Activated B cell treated with CpG ODN at 0.5 μM for 24 hours (primary cell): ENCODE measurements at places on chromosomes 12 and 14. TPM values are rescaled to one million over a fixed set of nuclear protein-coding genes. Genes with fewer than 3 reads are reported as not detected.

The MYO1A gene
- total RNA-seq, result 0.39 and 0.71 TPM in 2 replicates

The OR10AD1 gene
- not detected in 2 replicates for total RNA-seq

The SPATA7 gene
- 1.4 and 1.6 TPM in 2 replicates for total RNA-seq

The FBXW8 gene
- total RNA-seq, result 16.1 and 17.6 TPM in 2 replicates

The BEST3 gene
- total RNA-seq, result not detected in 2 replicates
